ENCODE measurements at places on chromosomes 2 and 18.

DNA sequence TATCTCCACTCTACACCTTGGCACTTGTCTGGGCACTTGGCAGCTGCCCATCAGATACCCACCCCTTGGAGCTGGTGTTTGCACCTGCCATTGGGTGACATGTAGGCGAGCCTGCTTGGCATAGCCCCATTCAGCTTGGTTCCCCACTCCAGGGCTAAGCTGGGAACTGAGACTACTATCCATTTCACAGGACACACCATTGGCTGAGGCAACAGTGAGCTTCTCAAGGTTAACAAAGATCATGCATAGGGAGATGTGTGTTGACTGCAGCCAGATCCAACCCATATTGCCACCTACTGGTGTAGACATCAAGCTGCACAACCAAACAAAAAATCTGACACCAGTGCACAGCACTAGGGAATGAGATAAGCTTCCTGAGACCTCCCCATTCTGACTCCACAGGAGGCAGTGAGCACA lies 1389.8 kb upstream of the TMEFF2 start:
- no peak for DNase-seq

DNA sequence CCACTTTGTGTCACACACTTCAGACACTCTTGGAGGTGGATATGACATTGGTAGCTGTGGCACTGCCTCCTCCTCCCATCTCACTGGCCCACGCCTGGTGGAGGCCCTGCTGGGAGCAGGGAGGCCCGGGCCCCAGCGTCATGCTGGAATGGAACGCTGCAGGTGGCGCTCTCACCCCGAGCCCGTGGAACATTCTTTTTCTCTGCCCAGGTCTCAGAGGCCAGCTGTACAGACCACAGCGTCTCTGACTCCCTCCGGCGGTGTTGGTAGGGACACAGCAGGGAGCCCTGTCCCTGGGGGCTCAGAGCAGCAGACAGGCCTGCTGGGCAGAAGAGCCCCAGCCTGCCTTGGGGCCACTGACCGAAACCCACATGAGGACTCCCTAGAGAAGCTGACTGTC lies 218.1 kb downstream of the TWIST2 start:
- no peak for DNase-seq

GRCh38 chr2:158975271-158975921 lies 7.0 kb downstream of the TANC1 start:
- DNase-seq, result no peak

GRCh38 chr2:33810046-33810835 lies 211.1 kb upstream of the FAM98A start:
- no peak for DNase-seq

GRCh38 chr2:6885551-6885950 lies 8.0 kb downstream of the RSAD2 start:
- DNase-seq, result no peak

All from head of caudate nucleus (tissue), 42 donors.